Stimulated activated CD4-positive, alpha-beta T cell treated with anti-CD3 and anti-CD28 coated beads, Interleukin-15, amount 100 ng/mL, for 48 hours (primary cell): ENCODE measurements at places on chromosomes 3 and 15.

- DNase-seq: no peak
Observed at GRCh38 chr15:48581219-48581618, 64.3 kb downstream of the FBN1 start.

GRCh38 chr3:114093596-114093995, 37.1 kb downstream of the QTRT2 start:
- DNase-seq: no peak

DNA sequence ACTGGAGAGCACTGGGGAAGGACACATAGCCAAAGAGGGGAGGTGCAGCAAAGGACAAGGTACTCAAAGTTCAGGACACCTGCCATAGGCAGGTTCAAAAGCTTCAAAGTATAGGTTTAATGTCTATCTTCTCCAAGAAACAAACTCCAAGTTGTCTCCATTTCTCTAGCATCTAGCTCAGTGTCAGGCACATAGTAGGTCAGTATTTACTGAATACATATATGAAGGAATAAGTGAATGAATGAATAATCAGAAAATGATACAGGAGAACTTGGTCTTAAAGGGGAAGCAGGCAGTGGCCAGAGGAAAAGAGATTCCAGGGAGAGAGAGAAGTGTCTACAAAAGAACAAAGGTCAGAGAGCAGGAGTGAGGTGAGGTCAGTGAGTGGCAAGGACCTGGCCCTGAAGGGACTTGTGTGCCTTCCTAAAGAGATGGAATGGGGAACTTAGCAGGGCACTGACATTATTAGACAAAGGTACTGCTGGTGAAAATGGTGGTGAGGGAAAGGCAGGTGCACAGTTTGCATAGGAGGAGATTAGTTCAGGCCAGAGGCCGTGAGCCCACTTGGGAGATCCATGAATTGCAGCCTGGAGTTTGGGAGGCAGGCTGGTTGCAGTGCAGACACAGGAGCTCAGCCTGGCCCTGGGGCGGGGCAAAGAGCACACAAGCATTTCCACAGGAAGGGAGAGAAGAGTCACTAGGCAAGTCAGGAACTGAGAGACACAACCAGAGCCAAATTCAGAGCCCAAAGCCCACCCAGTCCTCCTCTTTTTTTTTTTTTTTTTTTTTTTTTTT, 21.4 kb downstream of the TBC1D2B start:
- DNase-seq: no peak

DNA sequence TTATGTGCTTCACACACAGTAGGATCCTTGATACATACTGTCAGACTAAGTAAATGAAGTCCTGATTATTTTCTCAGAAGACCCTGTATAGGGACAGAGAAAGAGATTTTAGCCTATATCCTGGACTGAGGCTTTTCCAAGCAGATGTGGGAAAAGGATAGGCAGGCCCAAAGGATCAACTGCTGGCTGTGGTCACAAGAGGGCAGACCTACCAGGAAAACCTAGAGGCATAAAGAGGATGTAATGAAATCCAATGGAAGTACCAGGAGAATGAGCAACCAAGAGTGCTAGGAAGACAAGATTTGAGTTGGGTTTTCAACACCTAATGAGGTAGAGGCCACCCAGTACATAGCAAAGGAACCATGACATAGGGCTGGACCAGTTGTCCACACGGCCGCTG, 23.1 kb downstream of the DCLK3 start:
- DNase-seq: no peak

GRCh38 chr3:50238549-50239026, 2.6 kb downstream of the GNAI2 start:
- no peak for DNase-seq

GRCh38 chr3:51968170-51968775, 1.0 kb upstream of the PCBP4 start:
- DNase-seq: no peak

DNA sequence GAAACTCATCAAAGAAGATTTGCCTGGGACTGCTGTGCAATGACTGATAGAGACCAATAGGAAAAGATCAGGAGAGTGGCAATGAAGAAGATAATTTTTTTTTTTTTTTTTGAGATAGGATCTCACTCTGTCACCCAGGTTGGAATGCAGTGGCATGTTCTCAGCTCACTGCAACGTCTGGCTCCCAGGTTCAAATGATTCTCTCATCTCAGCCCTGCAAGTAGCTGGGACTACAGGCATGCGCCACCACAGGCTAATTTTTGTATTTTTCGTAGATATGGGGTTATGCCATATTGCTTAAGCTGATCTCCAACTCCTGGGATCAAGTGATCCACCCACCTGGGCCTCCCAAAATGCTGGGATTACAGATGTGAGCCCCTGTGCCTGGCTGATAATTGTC, 116.9 kb upstream of the CCNL1 start:
- DNase-seq: no peak

- no peak for DNase-seq
Observed at GRCh38 chr3:42117175-42118008, 26.2 kb downstream of the TRAK1 start.

- no peak for DNase-seq
Observed at GRCh38 chr15:96011136-96011535, 319.4 kb upstream of the NR2F2 start.

DNA sequence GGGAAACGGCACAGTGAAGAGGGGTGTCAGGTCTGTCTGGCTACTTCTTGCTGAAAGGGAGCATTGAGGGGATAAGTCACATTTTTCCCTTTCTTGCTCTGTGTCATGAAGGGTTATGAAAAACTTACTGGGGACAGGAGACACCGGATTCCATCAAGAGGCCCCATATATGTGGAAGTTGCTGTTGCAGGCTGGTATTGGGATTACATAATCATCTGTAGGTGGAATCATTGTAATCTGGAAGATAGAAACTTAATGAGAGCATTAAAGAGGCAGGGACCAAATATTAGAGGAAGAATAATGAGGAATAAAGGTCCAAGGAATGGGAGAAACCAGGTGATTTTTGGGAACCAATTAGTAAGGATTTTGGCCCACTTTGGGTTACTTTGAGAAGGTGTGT, 4.2 kb upstream of the TCAIM start:
- no peak for DNase-seq
